Omental fat pad (tissue), 4 donors: ENCODE measurements at places on chromosomes 6 and 20.

- no peak for DNase-seq
Observed at GRCh38 chr6:144690666-144691065, 405.5 kb downstream of the UTRN start.

- no peak for DNase-seq
Observed at GRCh38 chr6:90545448-90545847, 41.4 kb downstream of the MAP3K7 start.

DNA sequence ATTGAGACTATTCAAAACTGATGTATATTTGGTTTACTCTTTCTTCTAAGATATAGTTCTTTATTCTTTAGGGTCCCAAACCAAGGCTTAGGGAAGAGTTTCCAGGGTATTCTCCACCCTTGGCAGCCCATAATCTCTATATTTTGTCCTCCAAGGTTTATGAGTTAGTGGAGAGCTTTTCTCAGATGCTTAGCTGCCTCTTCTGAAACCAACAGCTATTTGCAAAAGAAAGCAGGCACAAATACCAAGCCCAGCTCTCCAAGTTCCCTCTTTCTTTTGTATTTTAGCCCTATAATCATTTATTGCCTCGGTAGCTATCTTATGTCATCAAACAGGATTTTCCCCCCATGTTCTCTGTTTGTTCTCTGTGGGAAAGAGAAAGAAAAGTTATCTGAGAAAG, 39.1 kb upstream of the RBM24 start:
- DNase-seq, result no peak

DNA sequence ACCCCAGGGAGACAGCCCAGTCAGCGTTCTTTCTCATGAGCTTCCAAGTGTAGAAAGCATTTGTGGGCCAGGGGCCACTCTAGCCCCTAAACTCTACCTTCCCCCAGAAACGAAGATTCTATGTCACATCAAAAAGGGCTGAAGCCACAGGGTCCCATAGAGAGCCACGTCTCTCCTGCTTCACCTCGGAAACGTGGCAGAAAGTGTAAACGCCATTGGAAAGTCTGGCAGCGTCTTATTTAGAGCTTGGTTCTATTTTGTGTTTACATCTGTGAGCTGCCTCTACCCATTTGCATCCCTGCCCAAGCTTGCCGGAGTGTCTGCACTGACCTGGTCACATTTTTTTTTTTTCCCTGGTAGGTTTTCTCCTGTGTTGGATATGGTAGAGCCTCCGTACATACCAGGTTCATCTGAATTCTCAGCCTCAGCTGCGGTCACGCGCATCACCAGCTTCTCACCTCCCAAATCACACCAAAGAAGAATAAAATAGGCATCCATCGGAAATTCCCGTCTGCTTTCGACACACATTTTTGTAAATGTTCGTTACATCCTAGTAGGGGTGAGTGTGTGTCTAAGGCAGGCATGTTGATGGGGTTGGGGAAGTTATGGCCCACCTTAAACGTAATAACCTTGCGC, 62.6 kb downstream of the NPEPL1 start:
- no peak for DNase-seq

DNA sequence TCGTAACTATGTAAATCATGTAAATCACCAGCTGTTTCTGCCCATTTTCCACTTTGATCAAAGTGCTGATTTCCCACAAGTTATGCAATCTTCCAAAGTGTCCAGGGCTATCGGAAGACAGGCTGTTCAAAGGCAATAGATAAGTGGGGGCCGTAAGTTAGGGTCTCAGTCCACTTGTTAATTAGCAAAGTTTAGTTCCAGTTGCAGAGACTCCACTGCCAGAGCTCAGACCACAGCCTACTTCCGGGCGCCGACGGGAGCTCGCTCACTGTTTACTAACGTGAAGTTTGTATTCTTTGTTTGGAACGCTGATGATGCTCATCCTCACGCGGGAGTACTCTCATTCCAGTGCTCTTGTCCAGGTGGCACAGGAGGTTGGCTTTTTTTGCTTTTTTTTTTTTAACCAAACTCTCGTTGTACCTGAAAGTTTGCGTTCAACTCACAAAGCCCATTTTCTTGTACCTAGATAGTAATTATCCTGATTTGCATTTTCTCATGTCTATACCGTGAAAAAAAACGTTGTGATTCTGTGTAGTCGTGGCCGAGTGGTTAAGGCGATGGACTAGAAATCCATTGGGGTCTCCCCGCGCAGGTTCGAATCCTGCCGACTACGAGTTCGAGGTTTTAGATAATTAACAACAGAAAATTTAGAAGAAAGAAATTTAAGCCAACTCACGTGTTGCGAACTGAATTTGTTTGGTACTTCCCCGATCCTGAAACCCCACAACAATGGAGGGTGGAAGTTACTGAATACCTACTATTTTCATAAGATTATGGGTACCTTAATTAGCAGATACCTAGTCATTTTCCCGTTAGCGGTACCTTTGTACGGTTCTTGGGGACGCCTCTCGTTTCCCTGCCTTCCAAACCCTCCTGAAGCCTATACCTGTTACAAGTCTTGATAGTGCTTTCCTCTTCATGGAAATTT, 29.9 kb upstream of the ZNF184 start:
- DNase-seq, result no peak

DNA sequence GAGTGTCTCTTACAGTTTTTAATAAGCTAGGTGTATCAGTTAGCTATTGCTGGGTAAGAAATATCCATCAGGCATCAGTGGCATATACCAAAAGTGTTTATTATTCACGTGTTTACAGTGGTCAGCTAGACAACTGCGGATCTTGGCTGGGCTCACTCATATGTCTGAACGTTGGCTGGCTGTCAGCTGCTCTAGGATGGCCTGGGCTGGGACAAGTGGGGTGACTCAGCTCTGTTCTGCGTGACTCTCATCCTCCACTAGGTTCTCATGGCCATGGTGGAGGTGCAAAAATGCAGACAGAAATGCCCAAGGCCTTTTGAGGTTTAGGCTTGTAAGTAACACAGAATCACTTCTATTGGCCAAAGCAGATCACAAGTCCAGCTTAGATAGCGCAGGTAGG, 22.0 kb downstream of the ZNF341 start:
- no peak for DNase-seq
